Kidney tubule cell (primary cell): ENCODE measurements at places on chromosomes 1 and 21.

DNA sequence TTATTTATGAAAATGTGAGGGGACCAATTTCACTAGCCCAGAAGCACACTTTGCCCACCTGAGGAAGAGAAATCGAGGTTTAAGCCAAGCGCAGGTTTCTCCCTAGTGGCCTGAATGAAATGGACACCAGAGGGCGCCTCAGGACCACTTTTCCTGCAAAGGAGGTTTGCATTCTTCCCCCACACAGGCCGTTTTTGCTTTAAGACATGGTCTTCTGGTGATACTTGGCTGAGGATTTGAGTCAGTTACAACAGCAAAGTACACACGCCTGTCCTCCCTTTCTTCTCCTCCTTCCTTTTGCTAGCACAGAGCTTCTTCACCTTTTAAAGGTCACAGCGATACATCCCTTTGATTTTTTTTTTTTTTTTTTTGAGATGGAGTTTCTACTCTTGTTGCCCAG is 5.4 kb downstream of the PLA2G2E start:
- peak; percentile 73 for DNase-seq

DNA sequence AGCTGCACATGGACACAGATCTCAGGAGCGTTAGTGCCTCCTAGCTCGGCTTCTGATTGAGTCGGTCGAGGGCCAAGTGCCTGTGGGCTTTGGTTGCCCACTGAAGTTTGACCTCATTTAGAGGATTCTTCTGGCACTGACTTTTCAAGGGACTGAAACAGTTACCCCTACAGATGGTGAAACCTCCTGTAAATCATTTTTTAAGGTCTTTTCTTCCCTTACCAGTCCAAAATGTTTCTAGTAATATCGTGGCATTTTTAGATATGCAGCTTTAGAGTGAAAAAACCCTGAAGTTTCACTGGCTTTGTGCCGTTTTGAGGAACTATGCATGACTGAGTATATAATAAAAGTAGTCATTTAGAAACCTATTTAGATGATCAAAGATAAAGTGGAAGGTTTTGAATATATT is 34.7 kb upstream of the L1TD1 start:
- no peak for DNase-seq

- no peak for DNase-seq
Observed at GRCh38 chr1:213273546-213273945, 222.5 kb downstream of the RPS6KC1 start.

DNA sequence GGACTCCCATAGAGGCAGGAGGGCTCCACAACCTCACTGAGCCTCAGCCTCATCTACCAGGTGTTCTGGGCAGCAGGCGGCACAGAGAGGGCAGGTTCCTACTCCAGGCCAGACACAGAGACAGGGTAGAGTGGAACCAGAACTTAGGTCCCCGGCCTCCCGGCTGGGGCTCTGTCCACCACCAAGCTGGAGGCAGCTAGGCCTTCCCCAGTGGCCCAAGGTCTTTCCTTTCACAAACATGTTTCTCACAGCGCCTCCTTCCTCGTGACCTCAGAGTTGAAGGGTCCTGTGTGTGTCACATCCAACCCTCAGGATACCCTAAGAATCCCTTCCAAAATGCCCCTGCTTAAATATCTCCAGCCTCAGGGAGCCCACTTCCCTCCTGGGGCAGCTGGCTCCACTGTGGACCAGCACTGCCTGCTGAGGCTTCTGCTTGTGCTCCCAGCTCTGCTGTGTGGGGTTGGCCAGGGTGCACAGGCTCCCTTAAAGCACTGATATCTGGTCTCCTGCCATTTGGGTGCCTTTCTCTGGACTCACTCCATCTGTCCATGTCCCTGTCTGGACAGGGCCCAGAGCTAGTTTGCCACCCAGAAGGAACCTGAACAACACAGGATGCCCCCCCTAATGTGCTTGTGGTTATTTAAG is 33.2 kb upstream of the MAGOH start:
- no peak for DNase-seq

DNA sequence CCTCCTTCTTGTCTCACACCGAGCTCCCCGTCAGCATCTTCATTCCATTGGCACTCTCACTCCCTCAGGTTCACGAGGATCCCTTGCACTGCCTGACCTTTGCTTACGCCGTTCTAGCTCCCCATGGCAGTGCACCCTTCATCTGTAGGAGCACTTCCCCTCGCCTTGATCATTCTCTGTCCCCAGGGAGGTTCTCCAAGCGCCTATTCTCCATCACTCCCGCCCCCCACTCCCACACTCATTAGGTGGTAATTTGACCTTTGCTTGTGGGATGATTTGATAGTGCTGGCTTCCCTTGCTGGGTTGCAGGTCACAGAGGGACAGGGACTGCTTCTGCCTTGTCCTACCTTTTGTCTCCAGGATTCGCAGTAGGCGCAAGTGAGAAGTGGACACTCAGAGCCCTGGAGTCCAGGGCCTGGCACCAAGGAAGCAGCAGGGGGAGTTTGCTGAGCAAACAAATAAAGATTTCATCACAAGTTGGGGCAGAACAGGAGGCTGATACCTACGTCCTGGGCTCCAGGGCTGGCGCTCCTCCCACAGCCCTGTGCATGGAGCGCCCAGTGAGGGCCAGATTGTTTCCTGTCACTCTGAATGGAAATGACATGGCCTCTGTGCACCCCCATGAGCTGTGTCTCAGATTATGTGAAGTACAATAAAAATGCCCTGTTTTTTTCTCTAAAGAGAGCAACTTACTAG is 82.0 kb upstream of the RUNX3 start:
- DNase-seq, result no peak
